Activated T-cell treated with anti-CD3 and anti-CD28 coated beads, Interleukin-2, amount 50 U/mL, for 24 hours (primary cell): ENCODE measurements at places on chromosomes 4 and X.

GRCh38 chr4:37749398-37749988 is 63.3 kb upstream of the RELL1 start:
- peaks cover 17% of the 10 kb centered on the region for H3K4me1 ChIP-seq
- H3K4me3 ChIP-seq = no peak overlapping the region

DNA sequence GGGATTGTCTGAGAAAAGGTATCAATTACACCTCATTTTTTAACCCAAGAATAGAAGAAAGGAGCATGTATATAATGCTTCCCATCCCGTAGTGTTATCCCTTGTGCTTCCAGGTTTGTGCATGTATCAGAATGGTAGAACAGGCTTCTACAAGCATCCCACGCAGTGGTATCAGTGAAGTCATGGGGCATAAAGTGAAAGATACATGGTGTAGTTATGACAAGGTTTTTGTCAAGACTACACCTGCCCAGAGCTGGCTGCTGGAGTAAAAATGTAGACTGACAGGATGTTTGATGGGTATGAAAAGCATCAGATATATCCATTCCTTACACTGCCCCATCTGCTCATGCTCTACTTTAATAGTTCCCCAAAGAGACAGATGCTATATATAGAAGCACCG is 9.5 kb downstream of the TLR1 start:
- peaks cover 3% of the 10 kb centered on the region for H3K4me1 ChIP-seq
- no peaks in the 10 kb centered on the region for H3K27me3 ChIP-seq
- no peak overlapping the region for H3K27ac ChIP-seq

DNA sequence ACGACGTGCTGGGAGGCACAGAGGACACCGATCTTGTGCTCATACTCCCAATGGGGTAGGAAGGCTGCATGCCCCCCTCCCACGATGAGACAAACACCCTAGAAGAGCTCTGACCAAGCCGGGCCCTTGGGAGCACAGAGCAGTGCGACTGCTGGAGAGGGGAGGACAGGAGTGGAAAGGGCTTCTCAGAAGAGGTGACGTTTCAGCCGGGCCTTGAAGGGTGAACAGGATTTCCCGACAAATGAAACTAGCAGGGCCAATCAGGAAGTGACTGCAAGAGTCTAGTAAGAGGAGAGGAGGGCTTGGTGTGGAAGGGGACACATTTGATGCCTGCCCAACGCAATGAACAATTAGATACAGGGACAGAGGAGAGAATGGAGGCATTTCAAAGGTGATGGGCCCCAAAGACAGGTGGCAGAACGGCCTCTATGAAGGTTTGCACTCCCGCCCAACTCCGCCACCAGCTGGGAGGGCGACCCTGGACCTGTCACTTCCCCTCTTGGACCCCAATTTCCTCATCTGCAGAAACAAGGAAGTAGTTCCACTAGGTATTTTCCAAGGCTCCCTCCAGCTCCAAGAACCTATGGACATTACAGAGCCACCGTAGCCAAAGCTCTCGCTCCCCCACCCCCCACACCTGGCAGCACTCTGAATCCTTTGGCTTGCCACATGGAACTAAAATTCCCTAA is 3.9 kb downstream of the HCFC1 start:
- peaks cover 39% of the 10 kb centered on the region for H3K4me1 ChIP-seq
- H3K36me3 ChIP-seq = peaks cover 83% of the 10 kb centered on the region
- H3K27me3 ChIP-seq = no peaks in the 10 kb centered on the region
- peak overlapping the region; percentile 100 for H3K4me3 ChIP-seq

- no peaks in the 10 kb centered on the region for H3K4me1 ChIP-seq
- no peaks in the 10 kb centered on the region for H3K36me3 ChIP-seq
- H3K27ac ChIP-seq = no peak overlapping the region
- H3K27me3 ChIP-seq = peaks cover 7% of the 10 kb centered on the region
- DNase-seq = no peak
- H3K4me3 ChIP-seq = no peak overlapping the region
Measured at GRCh38 chrX:28398342-28398741, 188.9 kb upstream of the IL1RAPL1 start.
